ENCODE measurements at places on chromosomes 6 and 20.

DNA sequence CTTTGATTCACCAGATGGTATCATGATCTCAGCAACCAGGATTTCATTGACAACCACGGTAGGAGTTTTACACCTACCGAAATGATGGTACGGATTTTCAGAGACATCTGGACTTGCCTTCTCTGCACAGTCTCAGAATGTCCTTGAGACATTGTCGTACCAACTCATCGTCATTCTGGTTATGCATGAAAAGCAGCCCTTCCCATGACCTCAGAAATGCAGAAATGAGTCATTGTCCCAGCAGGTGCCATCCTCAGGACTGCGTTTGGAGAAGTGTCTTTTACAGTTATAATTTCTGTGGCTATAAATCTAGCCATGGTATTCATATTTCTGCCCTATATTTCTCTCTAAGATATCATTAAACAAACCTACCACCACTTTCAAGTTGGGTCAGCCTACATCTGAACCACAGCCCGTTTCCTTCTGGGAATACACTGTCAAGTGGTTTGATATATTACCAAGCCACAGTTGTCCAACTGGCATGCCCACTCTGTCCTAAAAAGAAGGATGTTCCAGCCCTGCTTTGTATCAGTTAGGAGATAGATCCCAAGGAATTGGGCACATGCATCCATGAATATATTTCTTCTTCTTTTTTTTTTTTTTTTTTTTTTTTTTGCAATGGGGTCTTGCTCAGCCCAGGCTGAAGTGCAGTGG is 7.5 kb upstream of the BFSP1 start:
- no peak for DNase-seq

DNA sequence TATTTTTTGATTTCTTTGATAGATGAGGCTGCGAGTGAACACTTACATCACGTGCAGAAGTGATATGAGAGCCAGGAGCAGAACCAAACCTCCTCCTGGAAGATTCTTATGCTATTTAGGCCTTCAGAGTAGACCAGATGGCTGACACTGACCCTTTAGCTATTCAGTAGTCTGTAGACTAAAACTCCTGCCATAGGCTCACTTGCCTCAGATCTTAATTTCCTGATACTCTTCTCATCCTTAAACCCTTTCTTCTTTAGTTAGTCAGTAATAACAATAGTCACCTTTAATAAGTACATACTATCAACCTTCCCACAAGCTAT is 45.2 kb upstream of the PXDC1 start:
- DNase-seq, result no peak

DNA sequence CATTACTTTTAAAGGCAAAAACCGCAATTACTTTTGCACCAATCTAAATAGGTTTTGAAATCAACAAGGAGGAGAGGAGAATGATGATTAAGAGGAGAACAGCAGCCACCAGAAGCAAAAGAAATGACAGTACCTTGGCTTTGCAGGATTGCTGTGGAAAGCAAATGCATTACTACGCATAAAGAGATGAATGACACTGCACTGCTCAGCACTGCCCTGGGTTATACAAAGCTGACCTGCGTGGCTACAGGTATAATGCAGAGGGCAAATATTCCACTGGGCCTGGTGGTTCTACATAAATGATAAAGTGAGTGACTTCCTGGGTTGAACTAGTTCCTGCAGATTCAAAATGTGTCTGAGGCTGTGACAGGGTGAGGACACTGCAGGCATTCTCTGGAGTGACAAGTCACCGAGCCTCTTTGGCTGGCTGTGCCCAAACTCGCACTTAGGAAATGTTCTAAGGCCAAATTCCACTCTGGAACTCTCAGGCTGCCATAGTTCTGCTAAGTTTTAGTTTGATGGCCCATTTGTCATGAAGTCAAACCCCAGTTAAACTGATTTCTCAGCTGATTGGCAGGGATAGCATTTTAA is 78.6 kb downstream of the INSM1 start:
- DNase-seq, result no peak

- DNase-seq, result no peak
These were observed 36.4 kb upstream of the MARCKS start for GRCh38 chr6:113820761-113821160.

DNA sequence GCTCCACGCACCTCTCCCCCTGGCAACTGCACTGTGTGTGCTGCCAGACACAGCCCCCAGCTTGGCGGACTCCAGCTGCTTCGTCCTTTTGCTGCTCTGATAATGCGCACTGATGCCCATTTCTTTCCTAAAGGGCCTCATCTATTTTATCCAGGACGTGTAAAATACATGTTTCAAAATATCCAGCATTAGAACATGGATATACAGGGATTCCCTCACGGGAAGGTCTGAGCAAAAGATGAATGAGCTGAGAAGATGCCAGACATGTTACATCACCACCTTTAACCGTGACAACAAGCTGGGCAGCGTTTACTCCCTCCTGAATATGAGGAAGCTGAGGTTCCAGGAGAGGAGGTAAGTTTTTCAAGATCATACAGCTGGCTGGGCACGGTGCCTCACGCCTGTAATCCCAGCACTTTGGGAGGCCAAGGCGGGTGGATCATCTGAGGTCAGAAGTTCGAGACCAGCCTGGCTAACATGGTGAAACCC is 32.8 kb downstream of the TNXB start:
- DNase-seq, result no peak

DNA sequence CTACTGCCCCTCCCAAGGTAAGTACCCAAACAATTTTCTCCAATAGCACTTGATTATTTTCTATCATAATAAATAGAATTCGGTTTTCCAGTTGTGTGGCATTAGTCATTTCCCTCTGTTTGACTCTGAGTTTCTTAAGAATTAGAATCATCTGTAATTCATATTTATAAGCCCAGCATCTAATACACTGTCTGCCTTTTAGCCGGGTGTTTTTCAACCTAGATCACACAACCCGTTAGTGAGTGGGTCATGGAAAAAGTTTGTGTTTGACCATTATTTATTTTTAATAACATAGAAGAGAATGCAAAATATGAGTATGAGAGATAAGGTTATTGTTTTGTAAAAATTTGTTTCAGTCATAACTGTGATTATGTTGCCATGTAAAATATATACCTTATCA is 701.6 kb downstream of the RFPL4B start:
- DNase-seq, result no peak

DNA sequence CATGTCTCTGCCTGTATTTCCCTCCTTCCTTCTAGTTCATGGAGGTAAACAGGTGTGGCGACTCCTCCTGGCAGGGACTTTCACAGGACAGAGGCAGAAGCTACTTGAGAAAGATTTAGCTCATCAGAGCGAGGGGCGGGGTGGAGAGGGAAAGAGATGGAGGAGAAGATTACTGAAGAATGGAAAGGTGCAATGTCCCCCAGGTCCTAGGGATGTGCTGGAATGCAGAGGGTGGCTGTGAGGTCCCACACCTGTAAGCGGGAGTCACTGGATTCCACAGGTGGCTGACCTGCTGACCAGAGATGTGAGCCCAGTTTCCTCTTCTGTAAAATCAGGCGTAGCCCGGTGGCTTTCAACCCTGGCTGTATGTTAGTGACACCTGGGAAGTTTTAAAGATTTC is 199.2 kb upstream of the SULF2 start:
- DNase-seq, result no peak

GRCh38 chr6:5061152-5061551 is 24.0 kb upstream of the PPP1R3G start:
- no peak for DNase-seq

GRCh38 chr6:6701864-6702263 is 113.3 kb downstream of the LY86 start:
- DNase-seq, result no peak

DNA sequence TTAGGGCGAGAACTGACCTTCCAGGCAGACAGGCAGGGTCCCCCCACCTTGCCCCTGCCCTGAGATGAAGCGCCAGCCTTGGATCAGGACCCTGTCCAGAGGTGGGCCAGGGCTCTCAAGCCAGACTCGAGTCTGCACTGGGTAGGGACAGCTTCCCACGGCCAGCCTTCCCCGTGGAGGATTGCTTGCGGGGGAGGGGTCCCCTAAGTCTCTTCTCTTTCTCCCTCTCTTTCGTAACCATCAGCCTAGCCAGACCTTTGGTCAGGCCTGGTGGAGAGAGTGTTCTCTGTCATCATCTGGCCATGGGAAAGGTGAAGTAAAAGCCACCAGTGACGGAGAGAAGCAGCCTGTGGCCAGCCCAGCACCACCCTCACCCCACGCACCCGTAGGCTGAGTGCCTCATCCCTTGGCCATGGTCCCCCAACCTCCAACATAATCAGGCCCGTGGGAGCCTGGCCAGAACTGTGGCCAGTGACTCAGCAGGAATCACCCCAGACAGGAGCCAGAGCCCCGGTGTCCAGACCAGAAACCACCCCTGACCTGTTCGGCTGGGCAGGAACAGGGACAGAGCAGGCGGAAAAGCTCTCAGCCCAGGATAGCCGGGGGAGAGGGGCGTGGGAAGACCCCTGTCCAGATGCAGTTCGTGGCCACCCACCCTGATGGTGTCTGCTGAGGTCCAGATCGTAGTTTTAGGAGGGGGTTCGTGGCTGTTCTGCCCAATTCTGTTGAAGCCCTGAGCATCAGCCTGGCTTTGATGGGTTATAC is 47.1 kb downstream of the SNAI1 start:
- no peak for DNase-seq

DNA sequence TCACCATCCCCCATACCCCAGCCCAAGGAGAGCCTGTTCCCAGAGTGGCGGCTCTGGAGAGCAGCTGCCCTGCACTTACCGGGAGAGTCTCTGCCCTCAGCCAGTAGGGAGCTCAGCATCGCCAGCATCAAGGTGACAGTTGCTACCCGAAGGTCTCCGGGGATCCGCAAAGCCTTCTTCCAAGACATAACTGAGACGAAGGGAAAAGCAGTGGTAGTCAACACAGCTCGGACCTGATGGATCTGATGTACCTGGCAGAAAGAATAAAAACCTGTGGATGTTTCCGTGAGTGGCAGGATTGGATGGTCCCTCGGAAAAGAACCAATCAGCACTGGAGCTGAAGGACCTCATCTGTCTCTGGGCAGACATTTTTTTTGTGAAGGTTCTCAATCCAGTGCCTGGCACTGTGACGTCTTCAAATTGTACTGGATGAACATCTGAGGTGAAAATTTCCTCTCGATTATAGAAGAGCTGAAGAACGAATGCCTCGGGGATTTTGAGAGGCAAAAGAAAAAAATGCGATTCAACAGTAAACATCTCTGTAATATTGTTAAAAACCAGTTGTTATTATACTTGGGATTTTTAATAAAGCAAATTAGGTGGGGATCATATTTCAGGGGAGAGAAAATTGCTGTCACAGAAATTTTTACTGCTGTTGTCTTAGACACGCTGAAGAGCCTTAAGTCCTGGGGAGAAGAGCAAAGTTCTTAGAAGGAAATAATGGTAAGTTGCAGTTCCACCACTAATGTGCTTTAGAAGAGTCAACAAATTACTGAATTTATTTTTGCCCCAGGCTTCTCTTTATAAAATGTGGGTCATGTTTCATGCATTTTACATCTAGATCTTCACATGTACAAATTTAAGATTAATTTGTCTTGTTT is at the start of gene HLA-DQB1:
HLA-DQB1 (minus strand) TSS at position 238 of the 881 bp plus-strand sequence; CDS start at position 188, 50 bp downstream.
- DNase-seq, result peak; percentile 30

- DNase-seq, result no peak
These were observed 44.7 kb upstream of the ECI2 start for GRCh38 chr6:4179960-4180651.

GRCh38 chr6:149859368-149859767 is 4.8 kb downstream of the LRP11 start:
- DNase-seq, result no peak

- DNase-seq, result no peak
These were observed 138.8 kb downstream of the HIVEP1 start for GRCh38 chr6:12150812-12151432.

DNA sequence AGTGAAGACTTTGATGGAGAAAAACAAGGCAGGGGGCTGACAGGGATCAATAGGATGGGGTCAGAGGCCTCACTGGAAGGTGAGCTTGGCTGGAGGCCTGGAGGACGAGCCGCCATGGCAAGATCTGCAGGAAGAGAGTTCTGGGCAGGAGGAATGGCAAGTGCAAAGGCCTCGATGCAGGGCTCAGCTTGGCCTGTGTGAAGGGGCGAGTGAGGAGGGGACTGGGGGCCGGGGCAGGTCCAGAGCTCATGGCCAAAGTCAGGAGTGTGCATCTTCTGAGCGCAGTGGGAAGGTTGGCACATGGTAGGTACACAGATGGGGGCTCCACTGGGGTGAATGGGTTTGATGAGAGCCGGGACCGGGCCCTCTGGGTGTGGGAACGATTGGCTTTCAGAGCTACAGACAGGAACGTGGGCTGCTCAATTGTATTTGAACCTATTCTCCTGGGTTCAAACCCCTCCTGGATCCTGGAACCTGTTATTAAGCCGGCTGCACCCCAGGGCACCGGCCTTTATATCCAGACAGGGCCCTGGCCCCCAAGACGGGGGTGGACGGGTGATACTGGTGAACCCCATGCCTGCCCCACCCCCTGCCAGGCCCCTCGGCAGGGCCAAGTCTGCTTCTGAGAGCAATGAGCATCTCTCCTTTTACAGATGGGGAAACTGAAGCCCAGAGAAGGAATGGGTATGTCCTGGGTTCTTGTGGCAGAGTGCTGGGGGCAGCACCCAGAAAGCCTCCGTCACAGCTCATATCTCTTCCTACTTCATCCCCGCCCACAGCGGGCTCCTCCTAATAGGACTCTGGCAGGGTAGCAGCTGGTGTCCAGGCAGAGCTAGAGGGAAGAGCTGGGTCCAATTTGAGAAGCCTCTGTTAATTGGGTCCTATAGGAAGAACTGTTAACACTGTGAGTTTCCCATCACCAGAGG is 106.1 kb downstream of the CEBPB start:
- no peak for DNase-seq

DNA sequence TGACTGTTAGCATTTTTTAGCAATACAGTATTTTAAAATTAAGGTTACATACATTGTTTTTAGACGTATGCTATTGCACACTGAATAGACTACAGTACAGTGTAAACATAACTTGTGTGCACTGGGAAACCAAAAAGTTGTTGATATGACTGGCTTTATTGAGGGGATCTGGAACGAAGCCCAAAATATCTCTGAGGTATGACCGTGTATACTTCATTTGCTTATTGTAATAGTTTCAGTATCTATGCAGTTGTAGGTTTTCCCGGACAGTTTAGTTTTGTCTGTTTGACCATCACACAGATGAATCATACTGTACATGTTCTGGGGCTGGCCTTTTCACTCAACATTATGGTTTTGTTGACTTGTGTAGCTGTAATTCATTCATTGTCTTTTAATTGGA is 6.9 kb upstream of the ZBTB12 start:
- no peak for DNase-seq

GRCh38 chr6:36822506-36823269 is 16.6 kb downstream of the CPNE5 start:
- no peak for DNase-seq

DNA sequence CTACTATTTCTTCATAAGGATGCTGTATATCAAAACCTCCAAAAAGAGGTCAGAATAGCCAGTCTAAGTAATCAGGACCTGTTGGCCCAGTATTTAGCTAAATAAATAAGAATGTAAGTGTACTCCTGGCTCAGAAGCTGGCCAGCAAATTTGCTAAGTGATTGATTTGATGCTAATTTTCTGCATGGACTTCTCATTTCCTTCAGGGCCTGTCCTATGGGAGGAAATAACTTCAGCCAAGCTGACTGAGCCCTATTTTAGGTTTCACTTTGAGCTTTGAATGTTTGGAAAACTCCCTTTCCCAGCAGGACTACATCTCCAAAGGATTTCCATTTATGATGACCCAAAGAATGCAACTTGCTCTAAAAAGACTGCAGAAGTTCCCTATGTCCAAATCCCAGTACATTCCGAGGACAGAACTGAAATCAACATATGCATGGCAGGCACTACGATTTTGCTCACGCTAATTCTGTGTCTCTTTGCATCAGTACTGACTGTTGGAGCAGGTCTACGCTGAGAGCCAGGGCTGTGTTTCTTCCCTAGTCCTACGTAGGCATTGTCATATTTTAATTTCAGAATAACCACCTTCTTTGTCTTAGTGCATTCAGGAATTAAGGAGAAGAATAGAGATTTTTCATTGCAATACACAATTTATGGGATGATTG is 441.4 kb upstream of the PLCB4 start:
- no peak for DNase-seq

All from stimulated activated CD4-positive, alpha-beta T cell treated with anti-CD3 and anti-CD28 coated beads, Interleukin-1b, Interleukin-23, amount 100 ng/mL, for 24 hours (primary cell).